ENCODE measurements at places on chromosomes 12 and 14.
A peak's percentile ranks its signal among the peaks of the same experiment; 100 is the strongest.

DNA sequence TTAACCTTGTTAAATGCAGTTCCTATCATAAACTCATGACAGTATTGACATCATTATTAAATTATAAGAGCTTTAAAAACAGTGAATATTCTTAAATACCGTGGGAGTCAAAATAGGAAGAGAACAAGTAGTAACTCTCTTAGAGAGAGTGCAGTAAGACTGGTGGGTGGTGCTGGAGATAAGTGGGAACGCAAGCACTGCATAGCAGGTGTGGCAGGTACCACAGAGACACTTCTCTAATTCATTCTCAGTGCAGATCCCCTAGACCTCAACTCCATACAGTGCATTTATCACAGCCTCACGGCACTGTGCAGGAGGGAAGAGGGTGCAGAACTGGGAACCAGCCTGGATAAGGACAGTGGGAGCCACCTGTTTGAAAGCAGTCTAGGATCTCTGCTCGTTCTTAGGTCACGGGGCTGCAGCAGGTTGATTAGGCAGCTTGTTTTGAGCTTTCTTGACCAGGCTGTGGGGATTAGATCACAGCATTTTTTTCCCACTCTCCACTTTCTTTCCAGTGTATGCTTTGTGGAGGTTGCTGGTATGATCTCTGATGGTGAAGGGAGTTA lies 165.6 kb downstream of the PRKCH start:
- DNase-seq, result no peak

DNA sequence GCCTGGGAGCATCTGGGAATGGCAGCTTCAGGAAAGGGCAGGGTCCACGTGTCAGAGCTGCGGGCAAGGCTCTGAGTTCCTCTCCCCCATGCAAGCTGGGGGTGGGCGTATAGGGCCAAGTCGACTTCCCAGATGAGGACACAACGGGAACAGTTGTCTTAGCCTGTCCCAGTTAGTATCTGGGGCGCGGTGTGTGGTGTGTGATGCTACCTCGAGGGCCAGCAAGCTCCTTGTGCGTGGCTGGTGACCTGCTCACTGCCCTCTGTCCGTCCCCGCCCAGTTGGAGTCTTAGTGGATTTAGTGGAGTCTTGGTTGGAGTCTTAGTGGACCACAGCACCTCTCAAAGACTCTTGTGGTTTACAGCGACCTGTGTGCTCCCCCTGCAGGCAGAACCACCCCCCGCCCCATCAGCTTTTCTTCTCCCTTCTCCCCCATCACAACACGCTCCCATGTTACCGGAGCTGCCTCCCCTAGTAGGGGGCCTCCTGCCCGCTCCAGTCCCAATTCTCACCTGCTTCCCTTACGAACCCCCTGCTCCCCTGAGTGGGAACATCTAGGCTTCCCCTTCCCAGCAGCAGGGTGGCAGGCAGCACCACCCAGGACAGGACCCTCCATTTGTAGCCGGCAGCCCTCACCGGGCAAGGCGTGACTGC lies 8.7 kb downstream of the ASPG start:
- no peak for DNase-seq

DNA sequence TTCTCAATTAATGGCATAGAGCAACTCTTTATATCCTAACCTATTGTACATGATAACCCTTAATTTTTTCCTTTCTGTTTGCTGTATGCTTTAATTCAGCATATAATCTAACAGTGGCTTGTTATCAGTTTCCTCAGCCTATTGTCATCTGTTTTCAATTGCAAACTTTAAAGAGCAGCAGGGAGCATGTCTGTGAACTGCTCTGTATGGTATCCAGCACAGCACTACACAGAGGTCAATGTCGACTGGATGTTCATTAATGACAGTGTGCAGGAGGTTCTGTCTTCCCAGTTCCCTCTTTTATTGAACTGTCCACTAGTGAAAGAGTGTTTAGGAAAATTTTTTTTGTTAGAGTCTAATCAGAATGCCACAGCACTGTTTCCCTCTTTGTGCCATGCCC lies 609.1 kb downstream of the SOX5 start:
- DNase-seq, result no peak

- DNase-seq, result no peak
Observed at GRCh38 chr14:101191721-101192660, 288.5 kb upstream of the RTL1 start.

GRCh38 chr14:98953551-98954348 lies 318.2 kb downstream of the BCL11B start:
- DNase-seq, result no peak

DNA sequence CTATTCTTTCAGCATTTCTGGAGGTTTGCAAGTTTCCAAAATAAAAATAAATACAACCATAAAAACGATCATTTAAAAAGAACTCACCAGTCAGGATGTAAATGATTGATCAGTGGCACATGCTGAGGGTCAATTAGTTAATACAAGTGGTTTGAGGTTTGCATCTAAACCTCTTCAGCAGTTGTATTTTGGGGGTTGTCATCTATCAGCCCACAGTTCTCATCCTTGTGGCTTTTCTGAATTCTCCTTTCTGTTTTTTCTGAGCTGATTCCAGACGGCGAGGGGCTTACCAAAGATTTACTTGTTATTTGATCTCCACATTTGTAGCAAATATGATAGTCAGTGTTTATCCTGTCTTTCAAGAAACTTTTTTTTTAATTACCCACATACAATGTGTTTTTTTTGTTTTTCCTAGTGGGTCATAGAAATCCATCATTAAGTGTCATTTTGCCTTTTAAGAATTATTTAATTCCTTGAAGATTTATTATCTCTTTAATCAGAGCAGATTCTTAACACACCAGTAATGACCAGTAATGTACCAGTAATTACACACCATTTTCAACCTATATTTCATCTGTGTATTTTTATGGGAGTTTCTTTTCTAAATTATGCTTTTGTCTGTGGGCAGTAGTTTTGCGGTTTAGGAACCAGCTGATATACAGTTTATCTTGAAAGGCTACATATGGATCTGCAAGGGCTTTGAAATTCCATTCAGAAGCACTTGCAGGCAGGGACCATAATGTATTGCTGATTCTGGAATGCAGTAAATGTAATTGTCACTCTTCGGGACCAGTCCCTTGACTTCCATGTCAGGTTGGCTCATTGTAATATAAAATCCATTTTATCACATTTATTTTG lies 56.3 kb upstream of the DAAM1 start:
- DNase-seq, result no peak

- no peak for DNase-seq
Observed at GRCh38 chr12:111462210-111462769, 56.6 kb downstream of the SH2B3 start.

GRCh38 chr12:129002427-129002826 lies 149.1 kb downstream of the GLT1D1 start:
- no peak for DNase-seq

DNA sequence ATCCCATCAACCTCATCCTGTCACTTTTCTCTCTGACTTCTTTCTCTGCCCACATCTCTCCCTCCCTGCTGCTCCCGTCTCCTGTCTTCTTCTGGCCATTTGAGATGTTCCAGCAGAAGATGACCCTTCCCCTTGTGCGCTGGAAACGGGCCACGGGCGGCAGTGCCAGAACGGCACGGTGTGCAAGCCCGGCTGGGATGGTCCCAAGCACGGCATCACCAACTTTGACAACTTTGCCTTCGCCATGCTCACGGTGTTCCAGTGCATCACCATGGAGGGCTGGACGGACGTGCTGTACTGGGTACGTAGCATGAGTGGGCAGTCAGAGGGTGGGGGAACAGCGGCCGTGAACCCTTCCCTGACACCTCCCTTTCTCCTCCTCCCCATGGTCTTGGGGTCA lies 301.7 kb upstream of the FKBP4 start:
- DNase-seq, result no peak

DNA sequence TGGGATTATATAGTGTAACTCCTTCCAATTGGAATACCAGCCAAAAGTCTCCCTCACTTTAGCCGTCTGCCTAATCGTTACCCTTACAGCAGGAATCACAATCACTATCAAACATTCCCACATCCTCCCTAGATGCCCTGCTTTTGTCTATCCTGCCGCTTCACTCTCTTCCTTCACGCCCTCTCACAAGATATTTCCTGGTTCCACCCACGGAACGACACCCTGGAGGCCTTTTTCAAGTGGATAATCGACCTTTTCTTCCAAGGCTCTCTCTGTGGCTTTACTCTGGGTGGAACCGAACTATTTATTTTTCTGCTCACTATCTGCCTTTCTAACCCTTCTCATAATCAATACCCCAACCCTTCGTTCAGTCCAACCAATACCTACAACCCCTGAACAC lies 58.9 kb downstream of the MOK start:
- no peak for DNase-seq

DNA sequence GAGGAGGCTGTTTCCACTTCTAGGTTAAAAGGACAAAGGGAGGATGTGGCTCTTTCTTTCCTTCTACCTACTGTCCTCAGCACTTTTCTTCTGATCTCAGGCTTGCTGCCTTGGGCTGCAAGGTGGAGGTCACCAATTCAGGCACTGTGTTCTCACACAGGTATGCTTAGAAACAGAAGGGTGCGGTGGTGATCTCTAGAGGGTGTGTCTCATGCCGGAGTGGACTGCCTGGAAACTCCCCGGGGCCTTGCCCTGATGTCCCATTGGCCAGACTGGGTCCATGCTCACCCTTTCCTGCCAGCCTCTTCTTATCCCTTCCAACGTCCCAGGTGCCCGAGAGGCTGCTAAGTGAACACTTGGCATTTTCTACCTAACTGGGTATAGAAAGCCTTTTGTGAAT lies 1197.6 kb downstream of the AACS start:
- DNase-seq, result no peak

GRCh38 chr12:105930557-105931503 lies 207.9 kb downstream of the NUAK1 start:
- DNase-seq, result no peak

DNA sequence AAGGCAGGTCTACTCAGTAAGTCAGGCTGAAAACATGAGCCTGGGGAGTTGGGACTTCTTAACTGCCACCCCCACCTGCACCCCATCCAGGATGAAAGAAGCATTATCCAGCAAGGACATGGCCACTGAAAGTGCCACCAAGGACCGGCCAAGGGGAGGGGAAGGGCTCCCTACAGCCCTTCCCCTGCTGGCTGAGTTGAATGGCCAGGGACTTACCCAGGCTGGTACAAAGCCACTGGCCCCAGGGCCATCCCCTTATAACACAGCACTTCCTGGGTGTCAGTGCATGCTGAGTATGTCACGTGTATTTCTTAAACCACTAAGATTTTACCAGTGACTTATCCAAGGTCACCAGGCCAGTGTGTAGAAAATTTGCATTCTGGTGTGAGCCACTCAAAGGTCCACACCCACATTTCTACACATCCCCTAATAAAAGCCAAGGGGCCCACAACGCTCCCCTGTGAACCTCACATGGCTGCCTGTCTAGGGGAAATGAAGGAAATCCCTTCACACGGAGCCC lies 29.3 kb upstream of the ZFP36L1 start:
- DNase-seq, result no peak

- no peak for DNase-seq
Observed at GRCh38 chr12:69389831-69390230, 30.3 kb downstream of the YEATS4 start.

DNA sequence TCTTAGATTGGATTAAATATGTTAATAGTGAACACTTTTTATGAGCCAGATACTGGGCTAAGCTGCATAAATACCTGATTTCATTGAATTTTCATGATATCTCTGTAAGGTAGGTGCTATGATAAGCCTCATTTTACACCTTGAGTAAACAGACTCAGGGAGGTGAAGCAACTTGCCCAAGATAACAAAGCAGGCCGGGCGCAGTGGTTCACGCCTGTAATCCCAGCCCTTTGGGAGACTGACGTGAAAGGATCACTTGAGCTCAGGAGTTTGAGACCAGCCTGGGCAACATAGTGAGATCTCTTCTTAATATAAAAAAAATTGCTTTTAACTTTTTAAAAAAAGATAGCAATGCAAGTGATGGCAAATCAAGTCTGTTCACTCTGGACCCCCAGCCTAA lies 1.4 kb downstream of the GNB3 start:
- no peak for DNase-seq

DNA sequence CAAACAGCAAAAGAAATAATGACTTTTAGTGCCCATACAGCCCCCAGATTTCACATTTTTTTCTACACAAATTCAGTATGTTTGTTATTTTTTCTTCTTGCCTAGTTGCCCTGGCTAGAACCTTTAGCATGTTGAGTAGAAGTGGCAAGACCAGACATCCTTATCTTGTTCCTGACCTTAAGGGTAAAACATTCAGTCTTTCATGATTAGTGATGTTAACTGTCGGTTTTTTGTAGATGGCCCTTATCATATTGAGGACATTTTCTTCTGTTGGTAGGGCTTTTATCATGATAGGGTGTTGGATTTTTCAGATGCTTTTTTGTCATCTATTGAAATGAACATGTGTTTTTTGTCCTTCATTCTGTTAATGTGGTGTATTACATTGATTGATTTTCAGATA lies 17.1 kb downstream of the IRAK3 start:
- DNase-seq, result no peak

GRCh38 chr12:124109760-124110159 lies 136.7 kb downstream of the ZNF664 start:
- DNase-seq, result no peak

GRCh38 chr12:6606331-6607131 lies 648 bp downstream of the CHD4 start:
- peak; percentile 56 for DNase-seq

DNA sequence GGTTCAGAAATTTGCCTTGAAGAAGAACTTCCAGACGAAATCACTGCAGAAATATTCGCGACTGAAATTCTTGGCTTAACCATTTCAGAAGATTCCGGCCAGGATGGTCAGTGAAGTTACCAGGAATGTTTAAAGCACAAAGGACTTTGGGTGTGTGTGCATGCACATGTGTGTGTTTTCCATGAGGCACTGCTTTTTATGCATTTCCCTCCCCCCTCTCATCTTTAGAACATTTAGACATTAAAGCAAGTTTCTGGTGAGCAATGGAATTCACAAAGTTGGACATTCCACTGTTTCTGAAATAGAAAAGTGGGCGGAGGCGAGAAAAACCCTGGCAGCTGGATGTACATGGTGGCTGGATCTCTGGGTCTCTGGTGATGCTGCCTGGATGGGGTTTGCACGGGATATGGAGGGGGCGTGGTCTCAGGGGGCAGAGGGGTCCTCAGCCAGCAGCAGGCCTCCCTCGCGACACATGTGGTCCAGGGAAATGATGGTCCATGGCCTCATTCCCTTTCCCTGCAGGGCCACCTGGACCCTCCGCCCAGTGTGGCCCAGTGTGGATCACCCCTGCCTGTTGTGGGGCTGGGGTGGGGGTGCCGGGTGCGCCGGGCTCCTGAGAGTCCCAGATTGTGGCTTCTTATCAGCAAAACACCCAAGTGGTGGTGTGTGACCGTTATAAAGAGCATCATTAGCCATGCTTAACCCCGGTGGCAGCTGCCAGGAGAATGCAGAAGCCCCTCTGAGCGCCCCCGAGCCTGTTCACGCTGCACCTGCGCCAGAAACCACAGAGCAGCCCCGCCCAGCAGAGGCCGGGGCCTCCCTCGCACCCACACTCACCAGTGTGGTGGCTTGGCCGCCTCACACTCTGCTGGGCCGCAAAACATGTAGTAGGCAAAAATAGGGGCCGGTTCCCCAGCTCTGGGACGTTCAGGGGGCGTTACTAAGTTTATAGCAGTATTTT lies 17.8 kb upstream of the BCL7A start:
- DNase-seq, result no peak

DNA sequence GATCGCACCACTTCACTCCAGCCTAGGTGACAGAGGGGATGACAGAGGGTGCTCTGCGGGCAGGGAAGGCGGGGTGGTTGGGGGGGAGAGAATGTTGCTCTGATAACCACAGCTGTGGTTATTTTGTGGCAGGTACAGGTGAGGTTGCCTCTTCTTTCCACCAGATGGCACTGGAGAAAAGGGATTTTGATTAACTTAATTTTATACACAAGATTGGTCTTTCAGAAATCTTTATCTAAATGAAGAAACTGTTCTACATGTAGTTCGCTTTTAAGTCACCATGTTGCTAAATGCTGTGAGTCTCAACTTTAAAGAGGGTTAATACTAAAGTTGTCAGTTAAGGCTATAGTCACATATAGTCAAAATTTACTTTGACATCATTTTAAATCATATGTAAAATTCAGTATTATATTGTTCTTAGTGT lies 25.7 kb downstream of the FGF23 start:
- no peak for DNase-seq
